Glomerular endothelial cell (primary cell): ENCODE measurements at places on chromosomes 5 and 9. TPM values are rescaled to one million over a fixed set of nuclear protein-coding genes. Genes with fewer than 3 reads are reported as not detected.

The ERAP2 gene
- 12.7 and 167 TPM in 2 replicates for total RNA-seq

The PDE6A gene
- total RNA-seq = not detected in 2 replicates

The TMEM141 gene
- total RNA-seq = 69.7 and 113 TPM in 2 replicates

The SGCD gene
- 0.05 TPM in 1 of 2 replicates, not detected in the other for total RNA-seq

The SURF1 gene
- total RNA-seq = 16.6 and 27.0 TPM in 2 replicates

The TRMO gene
- total RNA-seq = 11.3 and 29.9 TPM in 2 replicates

The GABRP gene
- total RNA-seq = 0.29 and 0.41 TPM in 2 replicates

The STPG3 gene
- total RNA-seq = not detected in 2 replicates

The IFNB1 gene
- not detected in 2 replicates for total RNA-seq

The RHOBTB3 gene
- 43.9 and 47.1 TPM in 2 replicates for total RNA-seq

The PHF24 gene
- total RNA-seq = 0.06 TPM in 1 of 2 replicates, not detected in the other

The ANKRD18A gene
- total RNA-seq = 0.12 and 0.24 TPM in 2 replicates

The CLIC3 gene
- total RNA-seq = 0.29 and 2.3 TPM in 2 replicates

The SMIM33 gene
- total RNA-seq = not detected in 2 replicates

The PRR16 gene
- total RNA-seq = 1.2 and 1.6 TPM in 2 replicates

The NUP214 gene
- total RNA-seq = 19.4 and 36.9 TPM in 2 replicates

The ADAMTSL1 gene
- 17.2 and 22.0 TPM in 2 replicates for total RNA-seq

The MOB3B gene
- total RNA-seq = 0.05 and 0.47 TPM in 2 replicates

The SLIT3 gene
- 1.3 and 7.4 TPM in 2 replicates for total RNA-seq

The TRIM7 gene
- 2.8 and 5.3 TPM in 2 replicates for total RNA-seq

The TLX3 gene
- not detected in 2 replicates for total RNA-seq

The GABRA1 gene
- not detected in 2 replicates for total RNA-seq

The NRG2 gene
- 0.23 and 0.39 TPM in 2 replicates for total RNA-seq

The GGTA1 gene
- 4.5 and 7.4 TPM in 2 replicates for total RNA-seq

The PDCD1LG2 gene
- total RNA-seq = 20.4 and 27.0 TPM in 2 replicates

The INSL6 gene
- not detected in 2 replicates for total RNA-seq

The TTLL11 gene
- total RNA-seq = 4.6 and 8.2 TPM in 2 replicates

The SLC46A2 gene
- not detected in 2 replicates for total RNA-seq

The GBGT1 gene
- 4.3 and 6.6 TPM in 2 replicates for total RNA-seq

The ADGRD2 gene
- total RNA-seq = not detected in 2 replicates

The CARD6 gene
- total RNA-seq = 16.6 and 24.4 TPM in 2 replicates

The PDZD2 gene
- total RNA-seq = 8.4 and 20.3 TPM in 2 replicates

The ZNG1F gene
- 5.6 and 10.6 TPM in 2 replicates for total RNA-seq

The FGFR4 gene
- 4.8 and 6.2 TPM in 2 replicates for total RNA-seq

The SV2C gene
- total RNA-seq = not detected in 2 replicates

The EQTN gene
- not detected in 2 replicates for total RNA-seq
